ENCODE measurements at places on chromosomes 6 and 20. TPM values are rescaled to one million over a fixed set of nuclear protein-coding genes. Genes with fewer than 3 reads are reported as not detected.

GRCh38 chr6:45105170-45105820 lies 222.8 kb upstream of the RUNX2 start:
- DNase-seq: no peak

- no peak for DNase-seq
These were observed 328.2 kb downstream of the PHF3 start for GRCh38 chr6:63963769-63964315.

GRCh38 chr20:9280666-9281065 lies 211.8 kb downstream of the PLCB4 start:
- DNase-seq: no peak

- DNase-seq: no peak
These were observed 15.4 kb upstream of the TNFAIP3 start for GRCh38 chr6:137851669-137852068.

Gene SNAI1
- total RNA-seq: 3.7 TPM

DNA sequence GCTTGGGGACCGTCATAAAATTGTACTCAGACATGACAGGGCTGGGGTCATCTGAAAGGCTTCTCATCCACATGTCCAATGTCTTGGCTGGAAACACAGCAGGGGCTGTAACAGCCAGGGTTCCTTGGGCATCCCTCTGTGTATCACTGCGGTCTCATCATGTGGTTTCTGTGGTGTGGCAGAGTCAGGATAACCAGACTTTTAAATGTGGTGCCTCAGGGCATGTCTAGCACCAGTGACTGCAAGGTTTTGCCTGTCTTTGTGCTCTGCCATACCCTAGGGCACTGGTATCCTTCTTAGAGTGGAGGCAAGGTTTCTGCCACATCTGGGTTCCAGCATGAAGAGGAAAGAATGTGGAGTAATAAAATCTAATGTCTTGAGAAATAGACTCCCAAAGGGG lies 124.2 kb downstream of the PLEKHG1 start:
- no peak for DNase-seq

Gene EDN3
- 0.19 TPM for total RNA-seq
